Vagina (tissue), 2 donors: ENCODE measurements at places on chromosomes 1 and 21.

DNA sequence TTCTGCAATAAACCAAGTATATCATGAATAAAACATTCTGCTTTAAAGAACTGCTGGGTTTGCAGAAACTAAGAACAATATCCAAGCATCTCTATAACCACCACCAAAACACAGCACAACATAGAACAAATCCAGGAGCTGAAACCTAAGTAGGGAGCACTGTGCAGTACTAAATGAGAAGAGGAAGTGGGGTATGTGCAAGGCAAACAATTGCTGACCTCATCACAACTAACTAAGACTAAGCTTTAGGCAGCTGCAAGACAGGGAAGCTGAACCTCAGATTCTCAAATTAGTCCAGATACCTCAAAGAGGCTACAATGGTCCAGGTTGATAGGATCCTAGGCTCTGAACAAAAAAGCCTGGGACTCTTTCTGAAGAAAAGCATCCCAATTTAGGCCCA, 172.6 kb downstream of the SLC44A5 start:
- H3K4me3 ChIP-seq: no peak overlapping the region
- H3K27me3 ChIP-seq: no peaks in the 10 kb centered on the region

DNA sequence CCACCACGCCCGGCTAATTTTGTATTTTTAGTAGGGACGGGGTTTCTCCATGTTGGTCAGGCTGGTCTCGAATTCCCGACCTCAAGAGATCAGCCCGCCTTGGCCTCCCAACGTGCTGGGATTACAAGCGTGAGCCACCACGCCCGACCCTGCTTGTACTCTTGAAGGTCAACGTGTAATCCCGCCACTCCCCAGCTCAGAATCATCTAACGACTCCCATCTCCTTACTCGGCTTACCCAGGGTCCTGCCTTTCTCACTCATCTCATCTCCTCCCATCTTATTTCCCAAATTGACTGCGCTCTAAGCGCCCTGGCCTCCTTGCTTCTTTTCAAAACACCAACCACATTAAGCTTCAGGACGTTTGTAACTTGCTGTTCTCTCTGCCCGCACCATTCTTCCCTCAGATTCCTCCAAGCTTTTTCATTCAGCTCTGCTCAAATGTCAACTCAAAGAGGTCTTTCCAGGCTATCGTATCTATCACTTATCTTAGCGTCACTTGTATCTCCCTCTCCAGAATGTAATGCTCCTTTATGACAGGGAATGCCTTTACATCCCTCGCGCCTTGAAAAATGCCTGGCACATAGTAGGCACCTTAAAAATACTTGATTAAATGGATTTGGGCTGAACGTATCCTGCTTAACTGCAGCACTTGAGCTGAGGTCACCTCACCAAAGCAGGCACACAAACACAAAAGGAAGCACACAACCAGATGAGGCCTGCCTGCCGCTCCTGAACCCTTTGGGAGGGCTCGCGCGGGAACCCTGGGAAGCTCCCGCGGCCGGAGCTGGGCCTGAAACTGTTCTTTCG, 1.4 kb upstream of the USP1 start:
- peak overlapping the region; percentile 91 for H3K4me3 ChIP-seq
- H3K4me1 ChIP-seq: peaks cover 30% of the 10 kb centered on the region
- no peaks in the 10 kb centered on the region for H3K27me3 ChIP-seq
- no peaks in the 10 kb centered on the region for H3K36me3 ChIP-seq
- H3K27ac ChIP-seq: peak overlapping the region; percentile 96
- DNase-seq: no peak

GRCh38 chr1:28642056-28642846, 616 bp downstream of the TAF12 start:
- H3K4me1 ChIP-seq: peaks cover 45% of the 10 kb centered on the region
- H3K36me3 ChIP-seq: no peaks in the 10 kb centered on the region

DNA sequence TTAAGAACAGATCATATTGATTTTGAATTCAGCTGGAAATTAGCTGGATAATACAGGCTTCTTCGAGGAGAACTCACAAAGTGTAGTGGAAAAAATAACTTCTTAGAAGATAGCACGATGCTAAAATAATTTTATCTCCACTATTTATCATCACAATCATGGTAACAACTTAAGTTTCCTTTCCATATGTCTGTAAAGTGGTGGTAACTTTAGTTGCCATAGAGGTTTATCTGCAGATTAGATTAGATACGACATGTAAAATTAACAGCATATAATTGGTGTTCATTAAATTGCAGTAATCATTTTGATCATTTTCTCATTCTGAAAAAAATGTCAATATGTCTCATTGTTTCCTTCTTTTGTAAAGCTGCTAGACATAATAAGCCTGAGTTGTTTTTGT, 921.5 kb downstream of the KCNT2 start:
- no peaks in the 10 kb centered on the region for H3K36me3 ChIP-seq
- no peak for DNase-seq
- no peak overlapping the region for H3K27ac ChIP-seq
- H3K4me1 ChIP-seq: no peaks in the 10 kb centered on the region

GRCh38 chr21:38014298-38014697, 98.0 kb upstream of the KCNJ6 start:
- H3K27ac ChIP-seq: no peak overlapping the region
- H3K4me1 ChIP-seq: no peaks in the 10 kb centered on the region
- no peaks in the 10 kb centered on the region for H3K27me3 ChIP-seq
- no peaks in the 10 kb centered on the region for H3K36me3 ChIP-seq
- H3K4me3 ChIP-seq: no peak overlapping the region

DNA sequence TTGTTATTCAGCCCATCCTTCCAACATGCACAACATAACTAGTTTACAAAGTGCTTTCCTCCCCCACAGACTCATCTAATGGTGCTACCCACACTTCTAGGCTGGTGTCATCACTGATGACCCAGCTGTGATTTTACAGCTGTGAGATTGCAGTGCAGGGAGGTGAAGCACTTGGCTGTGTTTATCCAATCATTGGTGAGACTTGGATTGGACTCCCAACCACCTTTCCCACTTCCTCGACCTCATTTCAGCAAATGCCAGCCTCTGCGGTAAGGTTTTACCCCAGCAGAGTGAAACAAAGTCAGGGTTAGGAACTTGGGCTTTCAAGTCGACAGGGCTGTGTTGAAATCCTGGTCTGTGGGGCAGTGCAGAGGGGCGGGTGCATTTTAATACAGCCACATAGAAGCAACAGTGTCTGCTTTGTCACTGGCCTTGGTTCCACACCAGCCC, 22.1 kb downstream of the ECHDC2 start:
- no peak overlapping the region for H3K27ac ChIP-seq
- H3K36me3 ChIP-seq: no peaks in the 10 kb centered on the region
- H3K27me3 ChIP-seq: no peaks in the 10 kb centered on the region
- DNase-seq: no peak

GRCh38 chr1:1219341-1219740, 5.4 kb upstream of the TNFRSF4 start:
- H3K4me1 ChIP-seq: no peaks in the 10 kb centered on the region
- H3K27me3 ChIP-seq: no peaks in the 10 kb centered on the region
- H3K4me3 ChIP-seq: no peak overlapping the region
- H3K27ac ChIP-seq: no peak overlapping the region
- no peak for DNase-seq

DNA sequence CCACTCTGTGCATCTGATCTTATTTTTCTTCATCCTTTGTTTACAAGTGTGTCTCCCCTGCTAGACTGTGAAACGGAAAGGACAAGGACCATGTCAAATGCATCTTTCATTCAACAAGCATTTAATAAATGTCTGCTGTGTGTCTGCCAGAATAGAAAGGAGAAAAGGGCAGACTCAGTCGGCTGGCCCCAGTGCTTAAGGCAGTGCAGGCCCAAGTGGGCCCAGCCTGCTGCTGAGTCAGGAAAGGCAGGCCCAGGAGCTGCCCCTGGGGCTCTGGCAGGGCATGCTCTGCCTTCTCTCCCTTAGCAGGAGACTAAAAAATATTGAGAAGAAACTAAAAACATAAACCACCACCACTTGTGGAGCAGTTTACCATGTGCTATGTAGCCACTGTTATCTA, 38.1 kb downstream of the PLEKHA6 start:
- H3K27ac ChIP-seq: peak overlapping the region; percentile 45
- no peak for DNase-seq
- no peaks in the 10 kb centered on the region for H3K27me3 ChIP-seq
- no peaks in the 10 kb centered on the region for H3K36me3 ChIP-seq
- peaks cover 21% of the 10 kb centered on the region for H3K4me1 ChIP-seq

GRCh38 chr21:39108291-39109162, 74.7 kb downstream of the PSMG1 start:
- peak; percentile 94 for DNase-seq
- no peak overlapping the region for H3K4me3 ChIP-seq
- no peaks in the 10 kb centered on the region for H3K36me3 ChIP-seq
- peaks cover 22% of the 10 kb centered on the region for H3K4me1 ChIP-seq
- no peak overlapping the region for H3K27ac ChIP-seq
- no peaks in the 10 kb centered on the region for H3K27me3 ChIP-seq

DNA sequence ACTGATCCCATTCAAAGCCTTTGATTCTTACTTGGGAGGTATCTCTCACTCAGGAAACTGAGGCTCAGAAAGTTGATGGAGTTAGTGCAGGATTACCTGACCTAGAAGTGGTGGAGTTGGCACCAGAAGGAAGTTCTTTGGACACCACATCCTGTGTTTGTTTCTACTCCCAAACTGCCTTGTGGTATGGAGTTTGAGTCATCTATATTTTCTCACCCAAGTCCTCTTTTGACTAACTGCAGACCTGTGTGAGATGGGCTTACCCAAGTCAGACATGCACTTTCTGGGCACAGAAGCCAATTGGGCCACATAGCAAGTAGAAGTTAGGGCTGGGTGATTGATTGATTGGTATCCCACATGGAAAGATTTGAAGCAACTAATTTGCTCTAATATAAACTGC, 36.1 kb downstream of the FGGY start:
- H3K4me3 ChIP-seq: no peak overlapping the region
- H3K27me3 ChIP-seq: no peaks in the 10 kb centered on the region
- no peaks in the 10 kb centered on the region for H3K36me3 ChIP-seq
- H3K4me1 ChIP-seq: no peaks in the 10 kb centered on the region

- H3K4me1 ChIP-seq: no peaks in the 10 kb centered on the region
- H3K36me3 ChIP-seq: no peaks in the 10 kb centered on the region
- no peak overlapping the region for H3K4me3 ChIP-seq
Measured at GRCh38 chr21:30831194-30831765, 1.7 kb upstream of the KRTAP7-1 start.

- no peak within 1 kb of the TSS for H3K27ac ChIP-seq
- no peak for DNase-seq
- peaks cover 36% of the 10 kb centered on the region for H3K4me1 ChIP-seq
- H3K36me3 ChIP-seq: no peaks in the 10 kb centered on the region
Measured at GRCh38 chr1:114153261-114154145, at the start of gene SYT6. Gene SYT6 (minus strand): TSS chr1:114153869. CDS start chr1:114153772, 97 bp downstream.

- H3K4me1 ChIP-seq: peaks cover 54% of the 10 kb centered on the region
- no peaks in the 10 kb centered on the region for H3K36me3 ChIP-seq
- no peaks in the 10 kb centered on the region for H3K27me3 ChIP-seq
- H3K27ac ChIP-seq: peak overlapping the region; percentile 52
- no peak for DNase-seq
Measured at GRCh38 chr1:93662481-93663207, 19.0 kb downstream of the BCAR3 start.

DNA sequence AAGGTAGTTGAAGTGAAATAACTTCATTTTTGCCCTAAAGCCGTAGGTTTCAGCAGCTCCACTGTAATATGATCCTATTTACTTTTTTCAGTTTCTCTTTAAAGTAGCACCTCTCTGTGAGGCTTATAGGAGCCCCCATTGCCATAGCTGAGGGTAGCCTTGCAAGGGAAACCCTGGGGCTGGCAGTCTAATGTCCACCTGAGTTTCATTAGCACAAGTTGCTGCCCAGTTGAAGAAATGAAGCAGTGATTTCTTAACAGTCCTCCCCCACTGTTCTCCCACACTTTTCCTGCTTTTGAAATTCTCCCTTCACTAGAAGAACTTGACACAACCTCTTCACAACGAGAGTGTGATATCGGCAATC, 1.5 kb downstream of the HMCN1 start:
- H3K27me3 ChIP-seq: no peaks in the 10 kb centered on the region
- peak overlapping the region; percentile 44 for H3K4me3 ChIP-seq
- peak overlapping the region; percentile 76 for H3K27ac ChIP-seq
- no peaks in the 10 kb centered on the region for H3K4me1 ChIP-seq
- no peaks in the 10 kb centered on the region for H3K36me3 ChIP-seq

DNA sequence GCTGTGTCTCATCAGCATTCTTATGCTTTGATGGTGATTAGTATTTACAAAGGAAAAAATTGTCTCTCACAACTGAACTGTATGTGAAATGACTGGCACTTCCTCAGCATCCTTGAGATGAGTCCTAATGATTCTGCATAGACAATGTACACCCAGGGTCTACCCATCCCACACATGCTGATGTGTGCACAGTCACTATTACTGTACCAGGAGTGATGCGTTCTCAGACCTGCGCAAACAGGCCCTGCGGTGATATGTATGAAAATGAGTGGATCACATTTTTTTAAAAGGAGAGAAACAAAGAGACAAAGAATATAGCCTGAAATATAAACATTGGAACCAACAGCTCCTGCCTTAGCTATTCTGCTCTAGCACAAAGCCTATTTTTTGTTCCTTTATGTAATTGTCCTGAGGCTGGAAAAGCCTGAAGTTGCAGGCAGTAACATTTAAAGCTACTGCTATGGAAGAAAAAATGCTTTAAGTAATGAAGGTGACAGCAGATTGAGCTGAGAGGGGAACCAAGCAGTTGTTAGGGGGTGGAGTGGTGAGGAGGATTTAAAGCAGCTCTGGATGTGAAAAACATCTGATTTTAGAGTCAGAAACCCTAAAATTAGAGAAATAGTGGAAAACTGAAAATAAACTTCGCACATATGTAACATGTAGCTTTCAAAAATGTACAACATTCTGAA, 5.5 kb downstream of the RCAN1 start:
- H3K27me3 ChIP-seq: no peaks in the 10 kb centered on the region
- no peaks in the 10 kb centered on the region for H3K36me3 ChIP-seq
- H3K27ac ChIP-seq: no peak overlapping the region
- H3K4me3 ChIP-seq: no peak overlapping the region
- peaks cover 16% of the 10 kb centered on the region for H3K4me1 ChIP-seq

DNA sequence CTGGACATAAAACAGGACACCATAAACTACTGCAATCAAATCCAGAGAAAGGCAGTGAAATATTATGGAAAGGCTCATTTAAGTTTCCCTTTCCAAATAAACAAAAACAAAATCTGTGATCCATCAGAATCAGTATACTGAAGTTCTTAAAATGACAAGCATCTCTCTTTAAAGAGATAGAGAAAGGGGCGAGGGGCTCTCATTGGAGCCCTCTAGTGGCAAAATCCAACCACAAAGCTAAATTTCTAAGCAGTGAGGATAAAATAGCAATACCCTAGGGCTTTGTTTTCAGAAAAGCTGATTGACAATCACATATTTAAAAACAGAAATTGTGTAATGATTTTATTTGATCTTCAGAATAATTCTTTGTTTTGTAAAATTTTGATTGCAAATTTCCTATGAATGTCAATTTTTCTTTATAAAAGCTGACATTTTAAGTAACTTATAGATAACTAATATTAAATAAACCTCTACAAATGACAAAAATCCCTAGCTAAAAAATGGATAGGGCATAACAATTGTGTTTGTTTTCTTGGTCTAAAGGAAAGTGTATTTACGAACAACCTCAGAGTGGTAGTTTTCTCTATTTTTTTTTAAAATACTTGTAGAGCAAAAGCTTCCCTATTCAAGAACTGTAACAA, 138.2 kb downstream of the COL24A1 start:
- no peak overlapping the region for H3K27ac ChIP-seq
- H3K36me3 ChIP-seq: no peaks in the 10 kb centered on the region
- H3K4me1 ChIP-seq: no peaks in the 10 kb centered on the region
- no peaks in the 10 kb centered on the region for H3K27me3 ChIP-seq

- DNase-seq: no peak
- H3K4me3 ChIP-seq: no peak overlapping the region
- peak overlapping the region; percentile 18 for H3K27ac ChIP-seq
Measured at GRCh38 chr1:64490213-64490818, 20.4 kb downstream of the CACHD1 start.
